ENCODE measurements at places on chromosomes 3 and 15. TPM values are rescaled to one million over a fixed set of nuclear protein-coding genes. Genes with fewer than 3 reads are reported as not detected.

FOXB1 gene
- total RNA-seq: 1.2 TPM

ACTRT3 gene
- 2.6 TPM for total RNA-seq

WNT5A gene
- total RNA-seq: 5.3 TPM

DAZL gene
- total RNA-seq: 2.9 TPM

GOLGA8Q gene
- 7.2 TPM for total RNA-seq

GRCh38 chr15:99431661-99432091 is 134.1 kb upstream of the MEF2A start:
- no peak for DNase-seq

- no peak for DNase-seq
Measured at GRCh38 chr3:187042346-187042745, 97.0 kb downstream of the RPL39L start.

- DNase-seq: no peak
Measured at GRCh38 chr3:13352621-13353131, 67.4 kb downstream of the NUP210 start.

DNA sequence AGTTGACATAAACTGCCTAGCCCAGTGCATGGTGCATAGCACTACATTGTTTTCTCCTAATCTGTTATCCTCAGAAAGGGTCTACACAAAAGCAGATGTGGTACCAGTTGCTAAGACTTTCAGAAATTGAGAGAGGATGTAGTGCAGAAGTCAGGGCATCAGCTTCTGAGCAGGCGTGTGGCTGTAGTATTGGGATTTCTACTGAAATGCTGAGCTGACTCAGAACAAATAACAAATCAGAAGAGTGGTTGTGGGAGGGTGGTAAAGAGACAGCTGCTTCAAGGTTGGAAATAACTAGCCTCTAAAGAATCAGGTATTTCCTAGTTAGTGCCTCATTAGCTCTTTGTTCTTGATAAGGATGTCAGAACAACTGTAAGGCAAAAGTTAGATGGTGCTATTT is 161.3 kb downstream of the AKAP13 start:
- no peak for DNase-seq

DNA sequence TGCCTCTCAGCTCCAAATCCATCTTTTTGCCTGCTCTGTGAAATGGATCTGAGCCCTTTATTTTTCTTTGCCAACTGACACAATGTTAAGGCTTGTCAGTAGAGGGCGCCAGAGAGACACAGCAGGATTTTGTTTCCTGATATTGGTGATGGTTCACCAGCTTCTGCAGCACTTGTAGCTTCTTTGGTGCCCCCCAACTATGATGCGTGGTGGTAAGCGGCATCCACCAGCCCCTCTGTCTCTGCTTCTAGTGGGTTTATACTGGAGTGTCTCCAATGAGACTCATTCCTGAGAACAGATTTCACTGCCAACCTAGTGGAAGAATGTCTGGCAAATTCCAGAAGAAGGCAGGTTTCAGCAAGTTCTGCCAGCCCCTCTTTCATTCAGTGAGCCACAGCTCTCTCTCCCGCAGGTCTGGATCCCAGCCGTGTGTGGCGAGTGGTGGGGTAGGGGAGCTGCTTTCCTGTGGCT is 471.9 kb upstream of the FRG2C start:
- peak; percentile 6 for DNase-seq

GRCh38 chr3:150079029-150079739 is 108.5 kb upstream of the PFN2 start:
- DNase-seq: peak; percentile 92

DNA sequence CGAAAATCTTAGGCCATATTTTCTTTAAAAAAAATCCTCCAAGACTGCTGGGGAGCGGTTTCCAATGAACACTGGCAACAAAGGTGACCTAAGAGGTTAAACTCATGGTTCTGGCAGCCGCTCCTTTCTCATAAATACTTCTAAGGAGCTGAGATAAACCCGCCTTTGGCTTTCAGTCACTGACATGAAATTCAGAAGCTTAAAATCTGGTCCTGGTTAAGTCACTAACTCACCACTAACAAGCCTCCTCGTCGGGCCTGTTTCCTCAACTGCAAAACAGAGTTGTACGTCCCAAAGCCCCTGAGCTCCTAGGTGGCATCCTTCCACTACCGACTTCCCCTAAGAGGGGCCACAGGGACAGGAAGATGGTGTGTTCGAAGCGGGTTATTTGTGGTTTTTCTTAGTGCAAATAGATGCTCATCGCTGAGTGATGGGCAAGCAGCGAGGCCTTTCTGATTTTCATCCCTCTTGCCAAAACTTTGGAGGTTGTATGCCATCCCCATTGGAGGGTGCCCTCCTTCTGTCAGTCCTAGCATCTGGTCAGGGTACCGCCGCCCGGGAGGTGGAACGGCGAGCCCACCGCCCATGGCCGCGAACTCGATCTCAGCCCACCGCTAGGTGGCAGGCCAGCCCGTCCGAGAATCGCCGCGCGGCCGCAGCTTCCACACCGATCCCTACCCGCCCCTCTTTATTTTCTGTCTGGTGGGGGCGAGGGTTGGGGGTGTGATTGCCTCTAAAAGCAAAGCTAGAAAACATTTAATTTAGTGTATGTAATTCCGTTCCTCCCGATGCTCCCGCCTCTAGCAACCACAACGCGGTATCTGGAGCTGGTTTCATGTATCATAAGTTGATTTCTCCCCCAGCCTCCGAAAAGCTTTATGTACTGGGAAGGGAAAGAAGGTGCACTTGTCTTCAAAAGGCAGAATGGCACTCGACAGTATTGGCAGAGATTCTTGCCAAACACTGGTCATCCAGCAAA is 4.6 kb downstream of the BCL6 start:
- peak; percentile 93 for DNase-seq

GRCh38 chr3:57942872-57943283 is 65.3 kb upstream of the FLNB start:
- no peak for DNase-seq

DNA sequence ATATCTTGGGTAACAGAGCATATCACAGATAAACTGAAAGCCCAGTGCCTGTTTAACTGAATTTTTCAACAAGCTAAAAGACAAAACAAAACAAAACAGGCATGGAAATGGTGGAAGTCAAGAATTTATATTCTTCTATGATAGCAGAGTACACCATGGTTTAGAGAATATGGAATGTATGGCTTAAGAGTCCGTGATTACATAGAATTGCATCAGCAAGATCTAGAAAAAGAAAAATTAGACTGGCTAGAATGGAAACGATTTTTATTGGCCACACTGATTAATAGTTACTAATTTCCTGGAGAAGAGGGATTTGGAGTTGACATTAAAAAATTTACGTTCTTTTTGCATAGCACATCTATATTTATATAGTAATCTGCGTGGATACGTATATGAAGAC is 435.2 kb upstream of the DPPA4 start:
- DNase-seq: no peak

DNA sequence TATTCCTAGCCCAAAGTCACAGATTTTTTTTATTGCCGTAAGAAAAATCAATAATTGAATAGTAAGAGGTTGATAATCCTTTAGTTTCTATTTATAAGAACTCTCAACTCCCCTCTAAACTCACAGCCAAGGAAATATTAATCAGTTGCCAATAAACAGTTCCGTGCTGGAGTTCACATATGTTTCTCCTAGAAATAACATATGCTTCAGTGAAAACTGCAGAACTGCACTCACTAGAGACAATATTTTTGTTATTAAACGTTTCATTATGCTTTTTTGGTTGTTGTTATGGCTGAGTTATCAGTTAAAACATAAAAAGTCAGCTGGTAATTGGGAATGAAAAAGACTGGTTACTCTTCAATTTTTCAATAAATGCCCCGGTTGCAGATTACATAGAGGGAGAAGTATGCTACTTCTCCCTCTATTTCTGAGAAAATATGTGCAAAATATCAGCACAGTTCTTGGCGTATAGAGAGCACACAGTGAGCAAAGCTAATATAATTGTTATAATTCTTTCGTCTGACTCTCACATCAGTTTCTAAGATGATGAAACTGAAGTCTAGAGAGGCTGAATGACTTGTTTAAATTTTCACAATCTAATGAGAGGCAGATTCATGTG is 781.2 kb upstream of the GRM7 start:
- no peak for DNase-seq

DNA sequence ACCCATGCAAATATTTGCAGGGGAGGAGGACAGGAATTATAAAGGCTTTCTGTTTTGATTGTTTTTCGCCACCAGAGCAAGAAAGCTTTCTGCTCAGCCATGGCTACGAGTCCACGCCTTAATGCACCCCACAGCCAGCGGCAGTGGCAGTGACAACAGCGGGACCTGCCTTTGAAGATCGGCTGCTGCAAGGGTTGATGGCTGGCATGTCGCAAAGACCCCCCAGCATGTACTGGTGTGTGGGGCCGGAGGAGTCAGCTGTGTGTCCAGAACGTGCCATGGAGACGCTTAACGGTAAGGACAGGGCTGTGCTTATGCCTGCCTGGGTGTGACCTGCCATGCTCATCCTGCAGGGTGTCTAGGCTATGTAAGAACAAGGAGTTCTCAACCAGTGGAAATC is 5.3 kb downstream of the LRRK1 start:
- DNase-seq: no peak

DNA sequence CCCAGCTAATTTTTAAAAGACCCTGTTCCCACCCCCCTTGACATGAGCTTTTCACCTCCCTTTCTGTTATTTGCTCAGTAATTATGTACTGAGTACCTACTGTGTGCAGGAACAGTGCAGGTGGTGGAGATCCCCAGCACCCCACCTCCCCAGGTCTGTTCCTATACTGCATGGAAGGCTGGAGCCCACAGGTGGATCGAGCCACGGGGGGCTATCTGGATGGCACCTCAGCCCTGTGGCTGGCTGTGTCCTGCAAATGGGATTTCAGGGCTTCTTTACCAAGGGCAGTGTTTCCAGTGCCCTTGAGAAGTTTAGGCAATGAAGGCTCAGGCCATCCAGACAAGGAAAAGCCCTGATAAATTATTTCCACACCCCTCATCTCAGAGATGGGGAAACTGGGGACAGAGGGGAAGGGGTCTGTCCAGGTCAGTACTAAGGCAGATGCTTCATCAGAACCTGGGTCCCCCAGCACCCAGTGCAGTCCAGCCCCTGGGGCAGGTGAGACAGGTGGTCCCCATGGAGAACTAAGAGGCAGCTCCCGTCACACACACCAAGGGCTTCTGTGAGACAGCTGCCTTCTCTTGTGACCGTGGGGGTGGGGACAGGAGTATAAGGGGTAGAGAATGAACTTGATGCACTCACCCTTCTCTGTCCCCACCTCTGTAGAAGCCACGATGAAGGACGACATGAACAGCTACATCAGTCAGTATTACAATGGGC is 109.6 kb downstream of the ETFA start:
- DNase-seq: no peak

GRCh38 chr3:105594219-105594618 is 227.5 kb downstream of the ALCAM start:
- no peak for DNase-seq

DNA sequence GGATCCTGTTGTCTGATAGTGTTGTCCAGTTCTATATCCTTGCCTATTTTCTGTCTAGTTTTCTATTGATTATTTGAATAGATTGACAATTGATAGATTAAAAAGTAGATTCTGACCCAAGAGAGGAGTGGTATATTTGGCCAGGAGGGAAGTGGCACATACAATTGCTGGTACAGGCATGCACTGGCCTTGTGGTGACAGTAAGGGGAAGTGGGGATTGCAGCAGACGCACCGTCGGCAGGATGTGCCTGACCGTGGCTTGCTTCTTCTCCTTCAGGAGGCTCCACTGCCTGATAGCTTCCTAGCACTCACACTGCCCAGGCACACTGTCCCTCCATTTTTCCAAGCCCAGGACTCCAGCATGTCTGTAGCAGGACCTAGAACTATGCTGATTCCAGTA is 10.5 kb downstream of the GABRG3 start:
- DNase-seq: no peak

DNA sequence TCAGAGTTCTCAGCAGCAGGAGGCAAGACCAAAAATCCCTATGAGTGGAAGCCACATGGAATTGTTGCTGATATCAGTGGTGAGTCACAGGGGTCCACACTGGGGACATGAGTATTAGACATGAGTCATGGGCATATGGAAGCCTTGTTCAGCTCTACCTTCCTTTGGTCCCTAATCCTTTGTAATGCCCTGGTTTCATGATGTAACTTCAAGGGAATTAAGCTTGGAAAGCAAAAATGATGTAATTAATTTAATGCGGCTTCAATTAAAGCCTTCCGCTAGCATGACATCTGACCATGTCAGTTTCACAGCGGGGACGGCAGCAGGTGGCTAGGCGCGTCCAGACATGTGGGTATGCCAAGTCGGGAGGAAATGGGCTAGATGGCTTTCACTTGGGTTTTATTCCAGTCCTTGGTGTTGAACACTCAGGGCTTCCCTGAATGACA is 176.1 kb upstream of the RGMA start:
- DNase-seq: peak; percentile 35

- DNase-seq: no peak
Measured at GRCh38 chr3:33364531-33365128, 75.6 kb downstream of the UBP1 start.

- no peak for DNase-seq
Measured at GRCh38 chr3:197014942-197015575, 14.6 kb downstream of the MELTF start.

GRCh38 chr3:61664105-61664482 is 102.7 kb downstream of the PTPRG start:
- DNase-seq: peak; percentile 93

GRCh38 chr3:139619484-139619883 is 58.3 kb downstream of the NMNAT3 start:
- DNase-seq: no peak

DNA sequence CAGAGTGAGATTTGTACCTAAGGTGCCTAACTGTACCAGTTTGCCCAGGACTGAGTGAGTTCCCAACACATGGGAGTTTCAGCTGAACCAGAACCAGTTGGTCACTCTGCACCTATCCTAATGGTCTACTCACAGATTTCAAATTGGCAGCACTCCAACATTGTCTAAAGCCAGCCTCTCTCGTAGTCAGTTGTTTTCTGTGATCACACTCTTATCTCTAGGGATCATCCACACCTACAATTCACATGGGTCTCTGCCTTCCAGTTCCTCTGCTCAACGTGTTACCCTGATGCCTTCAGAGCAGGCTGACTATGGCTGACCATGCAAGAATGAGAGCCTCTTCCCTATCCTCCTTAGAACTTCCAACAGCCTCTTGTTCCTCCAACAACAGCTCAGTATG is 624.8 kb downstream of the NTRK3 start:
- DNase-seq: no peak

- no peak for DNase-seq
Measured at GRCh38 chr3:181707980-181708379, 3.7 kb upstream of the SOX2 start.

GRCh38 chr3:73667889-73668288 is 43.1 kb upstream of the PDZRN3 start:
- DNase-seq: no peak

DNA sequence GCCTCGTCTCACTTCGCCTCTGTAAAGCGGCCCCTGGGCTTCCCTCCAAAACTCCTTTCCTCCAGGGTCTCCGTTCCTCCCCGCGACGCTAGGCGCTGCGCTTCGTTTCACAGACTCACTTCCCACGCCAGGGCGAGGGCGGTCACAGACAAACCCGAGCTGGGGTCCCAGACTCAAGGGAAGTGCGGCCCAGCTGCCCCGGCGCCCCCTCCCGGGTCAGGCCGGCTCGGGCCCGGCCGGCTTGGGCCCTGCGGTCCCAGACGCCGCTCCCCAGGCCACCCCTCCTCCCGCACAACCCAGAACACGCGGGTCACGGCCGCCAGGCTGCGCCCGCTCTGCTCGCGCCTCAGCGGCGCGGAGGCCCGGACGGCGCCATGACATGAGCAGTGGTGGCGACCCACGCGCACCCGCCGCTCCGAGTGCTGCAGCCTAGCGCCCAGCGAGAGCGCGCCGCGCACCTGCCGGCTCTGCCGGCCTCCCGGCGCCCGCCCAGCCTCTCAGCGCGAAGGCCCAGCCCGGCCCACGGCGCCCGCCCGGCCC is 547 bp downstream of the NUP210 start:
- peak; percentile 11 for DNase-seq

Measured in umbilical cord (tissue), 2 donors.